ENCODE measurements at places on chromosomes 6 and 20.

DNA sequence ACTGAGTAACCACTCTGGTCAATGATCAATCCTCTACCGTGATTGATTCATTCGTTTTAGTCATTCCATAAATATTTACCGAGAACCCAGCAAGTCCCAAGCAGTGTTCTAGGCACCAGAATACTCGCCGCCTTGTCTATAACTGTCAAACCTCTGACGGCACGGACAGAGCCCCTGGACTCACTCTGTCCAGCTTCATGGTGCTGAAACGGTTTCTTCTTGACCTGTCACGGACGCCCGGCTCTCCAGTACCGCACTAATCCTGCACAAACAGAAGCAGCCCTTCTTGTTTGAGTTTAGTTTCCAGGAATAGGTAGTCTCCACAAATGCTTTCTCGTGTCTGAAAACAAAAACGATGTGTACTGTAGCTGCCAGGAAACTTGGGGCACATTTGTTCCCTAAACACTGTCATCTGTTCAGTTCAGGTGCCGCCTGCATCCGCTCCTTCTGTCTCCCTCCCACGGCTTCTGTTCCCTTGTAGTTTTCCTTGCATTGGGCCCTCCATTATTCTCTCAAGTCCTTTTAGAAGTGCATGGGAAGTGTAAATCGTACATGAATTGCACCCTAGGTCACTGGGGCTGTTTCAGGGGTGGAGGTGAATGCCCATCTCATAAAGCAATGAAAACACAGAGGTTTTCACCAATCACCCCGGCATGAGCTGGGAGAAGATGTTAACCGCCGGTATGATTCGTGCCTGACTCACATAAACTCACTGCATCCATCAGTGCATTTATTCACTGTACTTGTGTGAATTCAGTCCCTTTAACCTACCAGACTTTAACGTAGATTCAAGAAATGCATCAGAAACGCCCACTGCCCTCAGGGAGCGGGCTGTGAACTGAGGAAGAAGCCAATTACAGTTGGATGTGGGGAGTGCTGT, 209.3 kb upstream of the CDH4 start:
- DNase-seq = no peak

DNA sequence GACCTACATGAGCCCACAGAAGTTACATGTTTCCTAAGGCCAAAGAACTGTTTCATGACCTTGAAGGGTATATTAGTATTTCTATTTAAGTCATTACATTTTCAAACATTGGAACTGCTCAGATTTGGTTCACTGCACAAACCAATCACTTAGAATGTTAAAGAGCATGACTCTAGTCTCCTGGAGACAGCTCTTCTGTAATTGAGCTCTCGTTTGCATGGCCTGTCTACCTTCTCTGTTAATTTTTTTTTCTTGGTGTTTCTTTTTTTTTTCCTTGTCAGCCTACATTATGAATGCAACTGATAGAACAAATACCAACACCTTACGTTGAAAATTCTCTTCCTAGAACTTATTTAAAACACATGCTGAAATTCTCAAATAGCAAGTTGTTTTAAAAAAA, 860.2 kb upstream of the MAP3K7 start:
- no peak for DNase-seq

GRCh38 chr6:108942556-108943492, 94.6 kb downstream of the ARMC2 start:
- no peak for DNase-seq

- DNase-seq = no peak
Observed at GRCh38 chr20:41192575-41192974, 55.2 kb downstream of the PLCG1 start.

DNA sequence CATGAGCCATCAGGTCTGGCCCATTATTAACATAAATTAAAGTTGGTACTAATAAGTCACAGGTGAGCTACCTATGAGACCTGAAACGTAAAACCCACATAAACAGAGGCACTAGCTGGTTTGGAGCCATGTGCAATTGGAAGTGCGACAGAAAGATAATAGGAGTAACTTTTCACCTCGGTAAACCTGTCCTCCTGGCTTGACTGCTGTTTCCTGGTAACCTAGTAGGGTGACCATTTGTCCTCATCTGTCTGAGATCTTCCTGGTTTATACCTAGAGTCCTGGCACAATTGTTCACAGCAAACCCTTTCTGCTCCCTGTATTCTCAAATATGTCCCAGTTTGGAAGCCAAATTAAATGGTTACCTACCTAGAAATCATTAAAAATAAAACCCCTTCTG, 7.4 kb downstream of the TBC1D20 start:
- DNase-seq = no peak

DNA sequence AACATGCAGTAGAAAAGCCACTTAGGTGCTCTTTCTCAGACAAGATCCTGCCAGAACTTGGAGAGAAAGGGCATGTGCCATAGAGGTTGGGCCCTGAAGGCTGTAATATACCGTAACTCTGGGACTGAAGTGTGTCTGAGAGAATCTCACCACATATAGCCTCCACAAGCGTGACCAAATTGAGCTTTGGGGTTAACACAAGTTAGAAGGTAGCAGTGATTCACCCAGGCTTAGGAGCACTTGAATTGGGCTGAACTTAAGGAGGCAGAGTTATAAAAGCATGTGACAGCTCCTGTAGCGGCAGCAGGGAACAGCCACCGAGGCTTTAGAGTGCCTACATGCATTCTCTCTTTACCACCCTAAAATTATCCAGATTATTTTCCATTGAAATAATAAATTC, 361.6 kb downstream of the PHF3 start:
- DNase-seq = no peak

DNA sequence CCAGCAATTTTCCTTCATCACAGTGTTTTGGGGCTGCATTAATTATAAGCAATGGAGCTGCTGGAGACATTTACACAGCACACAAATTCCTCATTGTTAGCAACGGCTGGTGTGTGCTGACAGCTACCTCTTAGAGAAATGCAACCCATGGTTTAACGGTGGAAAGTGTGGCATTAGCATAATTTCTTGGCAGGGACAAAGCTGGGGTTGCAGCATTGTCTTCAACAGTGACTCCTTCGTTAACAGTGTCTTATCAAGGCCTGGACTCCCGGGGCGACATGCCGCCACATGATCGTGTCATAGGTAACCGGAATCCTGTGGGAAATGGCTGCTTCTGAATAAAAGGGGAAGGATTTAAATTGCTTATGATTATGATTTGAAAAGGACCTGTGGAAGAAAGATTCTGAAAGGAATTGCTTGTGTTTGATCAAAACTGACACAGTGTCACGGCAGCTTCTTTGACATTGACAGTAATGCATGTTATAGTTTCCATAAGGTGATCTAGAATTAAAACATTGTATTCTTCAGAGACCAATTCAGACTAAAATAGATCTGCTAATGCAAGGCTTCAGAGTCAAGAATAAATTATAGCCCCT, 128.0 kb downstream of the UST start:
- no peak for DNase-seq

DNA sequence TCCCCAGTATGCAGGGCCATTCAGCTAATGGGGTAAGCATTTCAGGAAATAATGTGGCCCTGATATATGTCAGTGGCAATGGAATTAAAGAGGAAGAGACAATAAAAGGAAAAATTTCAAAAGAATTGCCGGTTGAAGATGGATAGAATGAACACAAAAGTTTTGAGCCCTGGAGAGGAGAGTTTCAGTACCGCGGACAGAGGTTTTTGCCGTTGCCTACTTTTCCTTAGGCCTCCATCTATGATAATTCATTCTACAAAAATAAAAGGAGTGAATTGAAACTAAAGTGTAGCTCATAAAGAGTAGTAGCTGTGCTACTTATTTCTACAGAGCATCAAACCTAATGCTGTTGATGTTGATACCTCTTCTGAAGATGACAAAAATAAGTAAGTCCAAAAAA, 140.7 kb downstream of the RNASET2 start:
- DNase-seq = no peak

- no peak for DNase-seq
Observed at GRCh38 chr20:33370291-33370690, 31.0 kb downstream of the CDK5RAP1 start.

GRCh38 chr6:131640100-131640499, 3.0 kb downstream of the ENPP3 start:
- no peak for DNase-seq

DNA sequence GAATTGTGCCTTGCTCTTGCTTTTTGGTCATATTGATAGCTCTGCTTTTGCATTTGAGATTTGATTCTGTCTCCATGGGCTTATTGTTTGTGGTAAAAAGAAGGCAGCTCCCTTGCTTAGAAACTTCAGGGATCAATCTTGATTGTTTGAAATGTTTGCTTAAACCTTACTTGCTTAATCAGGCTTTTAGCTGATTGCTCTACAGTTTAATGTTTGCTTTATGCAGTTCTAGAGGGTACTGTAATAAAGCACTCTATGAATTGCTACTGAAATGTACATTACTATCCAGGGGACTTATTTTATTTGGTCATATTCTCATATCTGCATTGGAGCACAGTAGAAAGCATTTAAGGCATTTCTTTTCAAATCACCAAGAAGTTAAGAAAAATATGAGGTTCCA, 545.4 kb upstream of the HS3ST5 start:
- no peak for DNase-seq

DNA sequence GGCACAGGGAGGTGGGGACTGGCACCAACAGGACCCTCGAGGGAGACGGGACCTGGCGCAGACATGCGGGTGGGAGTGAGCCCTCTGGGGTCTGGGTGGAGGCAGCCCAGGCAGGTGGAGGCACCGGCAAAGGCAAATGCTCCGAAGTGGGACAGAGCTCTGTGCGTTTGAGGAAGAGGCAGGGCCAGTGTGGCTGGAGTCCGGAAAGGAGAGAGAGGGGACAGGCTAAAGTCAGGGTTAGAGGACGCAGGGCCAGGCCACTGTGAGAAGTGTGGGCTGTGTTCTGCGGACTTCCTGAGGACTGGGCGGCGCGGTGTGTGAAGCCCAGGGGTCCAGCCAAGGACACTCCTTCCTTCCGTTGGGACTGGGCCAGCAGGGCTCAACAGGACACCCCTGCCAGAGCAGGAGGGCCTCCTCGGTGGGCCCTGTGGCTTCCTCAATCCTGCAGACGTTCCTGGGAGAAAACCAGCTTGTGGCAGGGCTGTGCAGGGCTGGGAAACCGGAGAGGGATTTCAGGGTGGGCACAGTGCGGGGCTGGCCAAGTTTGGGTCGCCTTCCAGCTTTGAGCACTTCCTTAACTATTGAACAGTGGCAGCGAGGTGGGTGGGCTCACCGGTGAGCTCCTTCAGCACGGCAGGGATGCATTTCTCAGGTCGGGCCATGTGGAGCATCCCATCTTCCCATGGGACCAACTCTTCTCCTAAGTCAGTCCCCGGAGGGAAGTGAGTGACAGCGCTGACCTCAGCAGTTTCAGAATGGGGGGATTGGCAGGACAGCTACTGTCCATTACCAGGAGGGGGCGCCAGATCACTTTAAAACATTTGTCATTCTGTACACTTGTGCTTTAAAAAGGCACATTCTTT, 22.5 kb downstream of the MOCS3 start:
- DNase-seq = no peak

DNA sequence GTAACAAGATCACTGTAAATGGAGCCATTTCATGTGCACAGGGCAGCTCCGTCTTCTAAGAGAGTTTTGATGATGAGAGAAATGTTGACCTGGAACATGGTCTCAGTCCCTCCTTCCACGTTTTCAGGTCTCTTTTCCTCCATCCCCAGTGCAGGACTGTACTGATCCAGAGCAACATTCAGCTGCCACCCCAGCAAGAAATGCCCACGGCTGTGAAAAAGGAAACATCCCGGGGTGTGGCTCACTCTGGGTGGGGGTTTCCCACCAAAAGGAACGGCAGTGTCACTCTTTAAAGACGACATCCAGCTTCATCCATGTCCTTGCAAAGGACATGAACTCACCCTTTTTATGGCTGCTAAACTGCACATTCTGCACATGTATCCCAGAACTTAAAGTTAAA, 92.6 kb downstream of the ERMARD start:
- DNase-seq = no peak

- DNase-seq = no peak
Observed at GRCh38 chr20:51966296-51966971, 164.1 kb upstream of the SALL4 start.

- no peak for DNase-seq
Observed at GRCh38 chr20:49941456-49941855, 5.3 kb downstream of the RNF114 start.

DNA sequence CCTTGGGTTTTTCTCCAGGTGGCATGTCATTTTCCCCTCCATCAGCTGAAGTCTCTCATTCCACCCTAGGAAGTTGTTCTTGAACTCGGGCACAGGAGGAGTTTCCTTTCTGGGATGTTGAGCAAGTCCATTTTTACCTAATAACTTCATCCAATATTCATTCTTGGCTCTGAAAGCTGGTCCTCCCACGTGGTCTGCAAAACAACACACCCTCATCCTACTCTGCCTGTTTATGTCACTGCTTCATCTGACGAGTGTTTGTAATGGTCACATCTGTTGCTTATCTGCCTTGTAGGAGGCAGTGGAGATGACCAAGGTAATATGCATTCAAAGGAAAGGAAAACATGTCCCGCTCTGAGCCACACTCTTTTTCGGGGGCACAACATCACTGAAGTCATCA, 41.7 kb upstream of the AIG1 start:
- no peak for DNase-seq

DNA sequence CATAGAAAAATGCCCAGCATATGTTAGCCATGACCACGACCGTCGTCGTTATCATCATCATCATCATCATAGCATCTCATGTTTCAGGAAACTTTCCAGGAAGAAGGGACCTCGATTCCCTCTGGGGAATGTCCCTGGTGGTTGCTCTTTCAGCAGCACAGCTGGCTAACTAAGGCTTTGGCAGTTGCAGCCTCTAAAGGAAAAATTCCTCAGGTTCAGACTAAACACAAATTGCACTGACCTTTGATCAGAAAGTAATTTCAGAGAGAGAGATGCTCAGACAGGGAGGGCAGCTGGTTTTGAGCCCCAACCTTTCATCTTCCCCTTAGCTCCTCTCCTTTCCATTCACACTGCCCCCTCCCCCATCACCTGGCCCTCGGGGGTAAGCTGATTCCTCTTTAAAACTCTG, 5.6 kb upstream of the CFB start:
- no peak for DNase-seq

DNA sequence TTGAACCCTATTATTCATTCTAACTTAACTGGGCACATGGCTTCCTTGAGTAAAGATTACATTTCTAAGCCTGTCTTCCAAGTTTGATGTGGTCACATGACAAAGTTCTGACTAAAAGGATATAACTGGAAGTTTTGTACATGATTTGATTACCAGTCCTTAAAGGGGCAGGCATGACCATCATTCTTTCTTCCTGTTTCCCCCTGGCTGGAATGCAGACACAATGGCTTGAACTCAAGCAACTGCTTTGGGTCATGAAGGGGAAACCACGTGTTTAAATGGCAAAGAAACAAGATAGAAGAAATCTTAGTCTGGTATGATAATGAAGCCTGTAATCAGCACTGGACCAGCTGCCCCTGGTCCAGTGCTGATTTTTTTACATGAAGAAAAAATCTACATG, 15.6 kb upstream of the SHLD1 start:
- DNase-seq = no peak

DNA sequence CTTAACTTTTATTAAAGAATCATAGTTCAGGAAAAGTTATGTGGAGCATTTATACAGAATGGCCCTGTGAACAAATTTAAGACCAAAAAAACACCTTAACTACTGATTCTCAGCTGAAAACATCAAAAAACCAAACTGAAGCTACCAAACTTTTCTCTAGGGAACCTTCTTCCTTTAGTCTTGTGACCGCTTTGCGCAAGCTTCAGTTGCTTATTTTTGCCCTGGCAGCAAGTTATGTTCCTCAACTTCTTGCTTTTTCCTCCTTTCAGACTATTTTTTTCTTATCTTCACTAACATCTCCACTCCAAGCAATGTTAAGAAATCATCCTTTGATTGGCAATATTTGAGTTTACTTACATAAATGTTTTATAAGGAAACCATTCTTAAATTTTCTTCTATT, 100.1 kb downstream of the MYB start:
- DNase-seq = no peak

- DNase-seq = no peak
Observed at GRCh38 chr6:43432009-43432945, 4.9 kb downstream of the ABCC10 start.
